ENCODE measurements at places on chromosomes 6 and 20.

DNA sequence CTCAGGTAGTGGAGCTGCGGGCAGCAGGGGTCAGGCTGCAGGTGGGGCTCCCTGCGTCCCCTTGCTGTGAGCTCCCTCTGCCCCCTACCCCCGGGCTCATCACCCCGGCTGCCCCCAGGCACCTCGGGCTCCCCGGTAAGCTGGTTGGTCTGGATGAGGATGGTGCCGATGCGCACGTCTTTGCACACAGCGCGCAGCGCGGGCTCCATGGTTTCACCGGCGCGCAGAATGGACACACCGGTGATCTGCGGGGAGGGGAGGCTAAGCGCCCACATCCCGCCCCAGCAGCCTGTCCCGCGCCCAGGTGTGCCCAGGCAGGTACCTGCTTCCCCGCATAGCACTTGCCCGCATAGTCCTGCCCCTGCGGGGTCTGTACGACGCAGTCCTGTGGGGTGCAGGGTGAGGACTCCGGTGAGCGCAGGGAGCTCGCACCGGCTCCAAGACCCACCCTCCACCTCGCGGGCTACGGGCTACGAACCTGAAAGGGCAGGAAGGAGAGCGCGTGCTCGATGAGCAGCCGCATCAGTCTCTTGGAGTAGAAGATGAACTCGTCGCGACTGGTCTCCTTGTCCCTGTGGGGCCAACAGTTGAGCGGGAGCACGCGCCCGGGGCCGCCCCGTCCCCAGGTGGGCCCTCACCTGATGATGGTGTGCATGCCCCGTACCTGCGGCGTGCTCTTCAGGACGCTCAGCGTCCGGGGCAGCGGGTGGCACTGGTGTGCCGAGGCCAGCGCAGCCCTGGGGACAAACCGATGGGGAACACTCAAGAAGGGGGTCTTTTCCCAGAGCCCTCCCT, 15.5 kb downstream of the UCKL1 start:
- no peak for DNase-seq

- no peak for DNase-seq
Measured at GRCh38 chr6:169881398-169881797, 130.0 kb downstream of the ERMARD start.

DNA sequence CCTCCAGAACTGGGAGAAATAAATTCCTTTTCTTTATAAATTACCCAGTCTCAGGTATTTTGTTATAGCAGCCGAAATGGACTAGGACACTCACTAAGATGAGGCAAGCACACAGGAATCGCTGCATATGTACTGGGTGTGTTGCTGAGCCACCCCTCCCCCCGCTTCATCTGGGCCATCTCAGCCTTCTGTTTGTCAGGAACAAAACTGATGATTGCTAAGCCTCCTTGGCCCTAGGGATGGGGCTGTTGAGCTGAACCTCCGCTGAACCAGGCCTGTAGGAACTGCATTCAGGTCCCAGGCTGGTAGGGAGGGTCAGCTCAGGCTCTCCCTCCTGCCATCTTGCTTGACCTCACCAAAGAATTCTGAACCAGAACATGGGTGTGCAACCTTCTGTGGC, 108.6 kb downstream of the MAP3K7 start:
- DNase-seq: no peak

DNA sequence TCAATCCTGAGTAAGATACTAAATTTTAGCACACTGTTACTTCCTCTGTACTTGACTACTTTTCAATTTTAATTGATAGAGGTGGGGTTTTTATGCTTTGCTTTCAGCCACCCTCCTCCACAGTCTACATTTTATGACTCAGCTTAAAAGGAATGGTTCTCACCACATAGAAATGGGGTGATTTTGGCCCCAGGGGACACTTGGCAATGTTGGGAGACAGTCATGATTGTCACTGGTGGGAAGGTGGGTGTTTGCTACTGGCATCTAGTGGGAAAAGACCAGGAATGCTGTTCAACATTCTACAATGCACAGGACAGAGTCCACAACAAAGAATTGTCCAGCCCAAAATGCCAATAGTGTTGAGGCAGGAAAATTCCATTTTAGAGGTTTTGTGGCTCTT, 71.3 kb downstream of the PCSK2 start:
- DNase-seq: no peak

- no peak for DNase-seq
Measured at GRCh38 chr6:156585859-156586258, 191.3 kb upstream of the ARID1B start.

GRCh38 chr6:84643778-84644177, 120.6 kb downstream of the TBX18 start:
- DNase-seq: no peak

GRCh38 chr20:18056174-18057100, 1.3 kb downstream of the OVOL2 start:
- DNase-seq: no peak

DNA sequence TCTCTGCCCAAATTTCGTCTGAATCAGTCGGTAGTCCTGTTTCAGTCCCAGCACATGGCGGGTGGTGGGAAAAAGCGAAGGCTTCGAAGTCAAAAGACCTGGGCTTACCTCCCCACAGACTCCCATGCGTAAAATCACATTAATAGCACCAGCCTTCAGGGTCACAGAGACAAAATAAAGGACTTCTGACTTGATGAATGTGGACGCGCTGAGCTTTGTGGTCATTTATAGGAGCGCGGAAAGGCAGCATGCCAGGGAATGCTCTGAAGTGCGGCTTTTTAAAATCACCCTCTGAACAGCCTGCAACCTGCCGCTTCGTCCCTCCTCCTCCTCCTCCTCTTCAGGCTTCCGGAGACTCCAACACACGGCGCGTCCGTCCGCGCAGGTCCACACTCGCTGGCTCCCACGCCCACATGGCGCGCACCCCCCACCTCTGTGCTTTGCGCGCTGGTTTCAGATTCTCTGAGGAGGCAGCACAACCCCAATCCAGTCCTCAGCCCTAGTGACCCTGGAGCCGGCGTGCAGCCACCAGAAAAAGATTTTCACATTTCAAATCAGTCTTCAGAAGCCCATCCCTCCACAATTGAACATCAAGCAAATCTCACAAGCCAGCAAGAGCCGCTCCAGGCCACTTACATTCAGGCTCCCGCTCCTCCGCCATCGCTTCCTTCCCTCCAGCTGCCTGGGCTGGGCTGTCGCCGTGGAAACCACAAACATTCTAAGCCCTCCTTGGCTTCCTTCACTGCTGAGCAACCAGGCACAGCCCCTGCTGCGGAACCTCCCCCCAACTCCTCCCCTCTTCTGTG, at the start of gene C6orf118:
Gene C6orf118, minus strand, starts transcription at position 680 of the 806 bp plus-strand sequence. Its CDS starts 19 bp downstream, at position 661.
- DNase-seq: peak; percentile 78

- DNase-seq: no peak
Measured at GRCh38 chr20:56121850-56122249, 116.5 kb upstream of the CBLN4 start.

DNA sequence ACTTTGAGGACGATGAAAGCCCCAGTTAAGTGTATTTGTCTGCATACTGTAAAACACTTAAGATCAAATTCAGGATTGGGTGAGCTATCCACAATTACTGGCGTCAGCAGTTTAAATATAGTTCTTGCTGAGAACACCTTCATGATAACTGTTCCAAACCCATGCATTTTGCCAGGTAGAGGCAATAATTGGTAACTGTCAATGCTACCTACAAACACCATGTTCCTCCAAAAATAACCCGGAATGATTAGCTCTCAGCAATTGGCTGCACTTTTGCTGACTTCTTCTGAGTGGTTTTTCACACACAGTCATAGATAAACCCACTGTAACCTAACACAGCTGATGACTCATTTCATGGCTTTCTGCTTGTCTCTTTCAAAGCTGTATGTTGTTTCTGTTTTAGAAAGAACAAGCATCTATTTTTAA, 1358.6 kb upstream of the GJE1 start:
- peak; percentile 53 for DNase-seq

- DNase-seq: no peak
Measured at GRCh38 chr20:56503916-56504315, 20.6 kb upstream of the FAM209A start.

- peak; percentile 58 for DNase-seq
Measured at GRCh38 chr6:138765896-138766655, 7.5 kb upstream of the CCDC28A start.

DNA sequence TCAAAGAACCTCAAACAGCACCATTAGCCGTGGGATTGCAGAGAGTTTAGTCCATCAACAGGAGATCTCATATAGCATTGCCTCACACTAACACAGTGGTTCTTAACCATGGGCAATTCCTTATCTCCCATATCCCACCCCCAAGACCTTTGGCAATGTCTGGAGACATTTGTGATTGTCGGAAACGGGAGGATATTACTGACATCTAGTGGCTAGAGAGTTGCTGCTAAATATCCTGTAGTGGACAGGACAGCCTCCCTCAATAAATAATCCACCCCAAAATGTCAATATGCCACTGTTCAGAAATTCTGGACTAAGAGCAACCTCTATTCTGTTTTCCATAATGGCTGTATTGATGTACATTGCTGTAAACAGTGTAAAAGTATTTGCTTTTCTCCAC, 210.1 kb upstream of the CCN2 start:
- DNase-seq: peak; percentile 42

DNA sequence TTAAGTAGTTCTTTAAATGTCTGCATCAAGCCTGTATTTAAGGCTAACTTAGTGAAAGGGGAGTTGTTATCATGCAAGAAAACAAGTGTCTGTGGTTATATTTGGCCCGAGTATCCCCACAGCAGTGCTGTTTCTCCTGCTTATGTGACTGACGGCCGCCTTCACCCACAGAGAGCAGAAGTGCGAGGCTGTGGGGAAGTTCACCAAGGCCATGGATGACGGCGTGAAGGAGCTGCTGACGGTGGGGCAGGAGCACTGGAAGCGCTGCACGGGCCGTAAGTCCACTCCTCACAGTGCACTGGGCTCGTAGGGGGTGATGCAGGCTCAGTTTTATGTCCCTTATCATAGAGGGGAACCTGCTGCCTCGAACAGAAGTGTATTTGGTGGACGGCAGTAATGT, 53.2 kb upstream of the SYNJ2 start:
- no peak for DNase-seq

DNA sequence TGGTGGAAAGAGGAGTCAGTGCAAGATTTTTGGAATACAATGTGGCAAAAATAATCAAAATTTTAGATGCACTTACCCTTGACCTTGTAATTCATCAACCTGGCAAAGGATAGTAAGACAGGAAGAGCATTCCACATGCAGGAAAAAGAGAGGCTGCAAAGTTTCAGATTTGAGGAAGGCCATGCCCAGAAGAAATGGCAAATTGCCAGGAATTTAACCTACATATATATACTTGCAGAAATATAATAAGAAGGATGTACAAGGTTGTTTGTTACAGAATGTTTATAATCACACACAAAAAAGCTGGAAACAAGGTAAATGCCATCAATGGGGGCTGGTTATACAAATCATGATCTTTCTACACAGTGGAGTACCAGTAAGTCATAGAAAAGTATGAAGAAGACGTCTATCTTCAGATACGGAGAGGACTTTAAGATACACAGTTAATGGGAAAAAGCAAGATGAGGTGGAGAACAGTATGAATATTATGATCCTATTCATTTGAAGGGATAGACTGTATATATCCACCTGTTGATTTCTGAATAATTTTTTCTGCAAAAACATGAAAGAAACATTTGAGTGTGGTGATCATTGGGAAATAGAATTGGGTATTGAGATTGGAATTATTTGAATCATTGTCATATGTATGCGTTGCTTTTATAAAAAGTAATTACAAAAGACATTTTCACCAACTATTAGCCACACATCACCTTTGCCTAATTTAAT, 253.8 kb downstream of the TBC1D7 start:
- DNase-seq: no peak

DNA sequence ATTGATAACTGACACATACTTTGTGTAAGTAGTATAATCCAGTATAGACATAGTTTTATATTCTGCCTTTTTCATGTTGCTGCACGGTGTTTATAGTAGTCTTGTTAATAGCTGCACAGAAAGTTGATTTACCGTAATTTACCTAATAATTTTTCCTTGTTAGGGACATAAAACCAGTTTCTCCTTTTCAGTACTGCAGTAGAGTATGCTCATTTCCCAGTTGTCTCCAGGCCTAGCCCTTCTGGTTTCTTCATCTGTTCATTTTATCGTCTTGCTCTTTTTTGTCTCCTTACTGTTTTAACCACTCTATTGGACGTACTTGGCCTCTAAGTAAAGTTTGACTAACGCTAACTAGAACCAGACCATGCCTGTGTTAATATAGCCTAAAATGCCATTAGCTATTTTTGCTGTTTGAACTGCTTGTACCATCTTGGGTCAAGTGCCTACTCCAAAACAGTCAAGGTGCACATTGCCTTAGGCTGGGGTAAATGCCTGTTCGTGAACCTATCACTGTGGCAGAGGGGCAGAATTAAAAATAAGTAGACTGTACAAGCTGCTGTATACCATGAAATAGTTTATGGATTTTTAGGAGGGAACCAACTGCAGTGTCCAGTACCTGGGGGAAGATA, 34.8 kb downstream of the CDS2 start:
- DNase-seq: no peak

DNA sequence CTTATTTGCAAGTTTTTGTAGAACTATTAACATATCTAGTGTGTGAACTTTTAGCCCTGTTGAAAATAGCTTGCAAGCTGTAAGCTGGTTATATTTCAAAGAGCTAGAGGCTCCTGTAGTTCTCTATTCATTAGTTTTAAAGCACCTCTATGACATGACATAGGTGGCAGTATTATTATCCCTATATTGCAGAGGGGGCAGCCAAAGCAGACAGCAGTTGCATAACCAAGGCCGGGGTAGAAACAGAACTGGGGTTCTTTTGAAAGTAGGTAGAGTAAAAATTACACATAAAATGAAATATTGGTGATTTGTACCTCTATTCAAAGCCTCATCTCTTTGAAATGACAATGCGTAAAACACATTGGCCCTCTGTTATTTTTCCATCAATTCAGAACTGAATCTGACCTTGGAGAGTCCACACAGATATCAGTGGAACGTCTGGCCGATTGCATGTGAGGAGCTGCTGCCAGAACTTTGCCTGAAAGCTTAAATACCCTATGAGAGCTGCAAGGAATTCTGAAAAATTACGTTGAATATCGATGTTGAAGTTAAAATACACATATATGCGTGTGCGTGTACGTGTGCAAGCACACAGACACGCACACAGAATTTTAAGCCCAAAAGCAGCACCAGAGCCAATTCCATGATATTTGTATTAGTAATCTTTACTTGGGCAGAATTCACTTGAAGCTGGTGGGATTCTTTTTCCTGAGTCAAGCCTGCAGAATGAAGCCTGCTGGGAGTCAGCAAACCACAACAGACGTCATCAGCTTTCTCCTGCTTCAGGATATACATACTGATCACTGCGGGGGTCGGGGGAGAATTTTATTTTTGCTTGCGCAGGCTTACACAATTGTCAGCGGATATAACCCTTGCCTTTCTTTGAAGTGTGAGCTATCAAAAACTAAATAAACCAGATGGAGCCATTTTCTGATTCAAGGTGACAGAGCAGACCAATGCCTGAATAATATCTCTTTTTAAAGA, 163.2 kb downstream of the PDE7B start:
- DNase-seq: no peak

DNA sequence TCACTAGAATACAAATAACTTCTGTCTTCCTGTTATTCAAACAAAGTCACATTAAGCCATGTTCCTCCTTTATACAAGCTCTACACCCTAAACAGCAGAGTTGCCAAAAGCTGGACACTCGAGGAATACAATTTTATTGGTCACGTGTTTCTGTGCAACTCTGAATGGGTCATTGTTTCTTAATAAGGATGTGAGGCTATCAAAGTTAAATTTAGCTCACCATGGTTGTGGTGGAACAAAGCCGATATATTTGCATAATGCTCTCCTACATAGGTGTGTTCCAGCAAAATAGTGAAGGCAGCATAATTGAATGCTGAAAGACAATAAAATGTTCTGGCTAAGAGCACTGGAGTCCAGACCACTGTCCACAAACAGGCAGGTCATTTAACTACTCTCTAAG, 36.9 kb upstream of the CD2AP start:
- no peak for DNase-seq

GRCh38 chr6:7673063-7673536, 52.8 kb upstream of the BMP6 start:
- no peak for DNase-seq
